ENCODE measurements at places on chromosomes 6 and 20.

GRCh38 chr6:72619883-72620696, 1.8 kb upstream of the KCNQ5 start:
- DNase-seq, result peak; percentile 14

GRCh38 chr20:59434960-59435359, 134.5 kb downstream of the EDN3 start:
- DNase-seq, result no peak

- no peak for DNase-seq
Measured at GRCh38 chr20:39880890-39881289, 808.1 kb downstream of the MAFB start.

DNA sequence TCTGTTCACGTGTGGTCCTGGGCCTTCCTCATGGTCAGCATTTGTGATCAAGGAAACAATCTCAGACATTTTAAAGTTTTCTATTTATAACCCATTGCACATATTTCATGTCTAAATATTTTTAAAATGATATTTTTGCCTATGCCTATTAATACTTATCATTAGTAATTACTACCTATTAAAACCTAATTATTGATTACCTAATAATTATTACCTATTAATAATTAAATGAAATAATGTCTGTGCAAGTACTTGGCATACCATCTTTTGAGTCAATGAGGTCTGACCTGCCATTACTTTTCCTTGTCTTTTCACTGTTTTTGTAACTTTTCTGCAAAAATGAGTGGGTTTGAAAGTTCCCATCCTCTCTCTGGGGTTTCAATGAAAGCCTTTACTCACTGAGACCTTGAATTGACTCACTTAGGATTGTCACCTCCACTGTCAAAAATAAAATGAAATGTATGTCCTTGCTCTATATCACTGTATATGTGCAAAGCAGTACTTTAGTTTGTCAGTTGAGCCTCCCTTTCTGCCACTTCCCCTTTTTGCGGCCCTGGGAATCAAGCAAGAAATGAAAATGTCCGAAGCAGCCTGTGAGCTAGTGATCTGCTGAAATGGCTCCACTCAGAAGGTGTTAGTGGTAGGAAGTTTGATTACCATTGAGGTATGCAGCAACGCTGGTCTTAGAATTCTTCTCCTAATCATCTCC, 87.8 kb downstream of the L3MBTL3 start:
- no peak for DNase-seq

DNA sequence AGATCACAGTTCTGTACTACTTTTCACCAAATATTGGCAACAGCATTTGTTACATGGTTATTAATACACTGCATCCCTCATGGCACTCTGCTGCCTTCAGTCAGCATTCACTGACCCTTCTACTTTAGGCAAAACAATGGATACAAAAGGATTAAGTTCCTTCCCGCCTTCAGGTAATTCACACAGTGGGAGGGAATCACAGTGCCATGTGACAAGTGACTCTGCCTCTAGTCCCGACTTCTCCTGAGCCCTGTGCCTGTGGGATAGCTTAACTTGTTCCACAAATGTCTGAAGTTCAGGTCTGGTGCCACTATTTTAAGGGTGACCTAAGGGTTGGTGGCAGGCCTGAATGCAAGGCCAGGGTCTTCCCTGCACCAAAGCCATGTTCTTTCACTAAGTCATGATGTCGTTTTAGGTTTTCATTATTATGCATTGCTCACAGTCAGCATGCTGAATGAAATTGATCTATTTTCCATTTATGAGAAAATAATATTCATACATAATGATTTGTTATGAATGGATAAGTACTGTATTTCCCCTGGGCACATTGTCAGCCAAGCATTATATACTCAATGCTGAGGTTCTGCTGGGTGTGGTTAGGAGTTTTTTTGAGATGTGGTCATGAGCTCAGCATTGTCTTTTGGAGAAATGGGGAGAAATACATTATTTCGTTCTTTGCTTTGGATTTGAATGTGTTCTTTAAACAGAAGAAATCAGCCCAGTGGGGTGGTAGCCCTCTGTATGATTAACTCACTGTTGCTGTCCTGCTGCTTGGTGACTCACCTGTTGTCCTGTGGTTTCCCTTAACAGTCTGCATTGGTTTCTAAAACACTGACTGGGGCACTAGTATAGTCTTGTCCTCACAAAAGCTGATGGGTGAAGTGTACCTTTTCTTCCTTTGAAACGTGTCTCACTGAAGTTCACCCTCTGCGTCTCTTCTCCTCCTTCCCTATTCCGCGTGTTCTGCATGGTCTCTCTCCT, 66.4 kb downstream of the AFDN start:
- no peak for DNase-seq

GRCh38 chr20:6665161-6665560, 102.3 kb upstream of the BMP2 start:
- no peak for DNase-seq

GRCh38 chr6:85966828-85967227, 324.1 kb upstream of the SYNCRIP start:
- no peak for DNase-seq

GRCh38 chr6:116578335-116578734, 7.0 kb downstream of the RWDD1 start:
- DNase-seq, result no peak

- no peak for DNase-seq
Measured at GRCh38 chr20:4022386-4023286, 7.3 kb upstream of the RNF24 start.

GRCh38 chr6:162871966-162872365, 144.2 kb downstream of the PACRG start:
- no peak for DNase-seq

DNA sequence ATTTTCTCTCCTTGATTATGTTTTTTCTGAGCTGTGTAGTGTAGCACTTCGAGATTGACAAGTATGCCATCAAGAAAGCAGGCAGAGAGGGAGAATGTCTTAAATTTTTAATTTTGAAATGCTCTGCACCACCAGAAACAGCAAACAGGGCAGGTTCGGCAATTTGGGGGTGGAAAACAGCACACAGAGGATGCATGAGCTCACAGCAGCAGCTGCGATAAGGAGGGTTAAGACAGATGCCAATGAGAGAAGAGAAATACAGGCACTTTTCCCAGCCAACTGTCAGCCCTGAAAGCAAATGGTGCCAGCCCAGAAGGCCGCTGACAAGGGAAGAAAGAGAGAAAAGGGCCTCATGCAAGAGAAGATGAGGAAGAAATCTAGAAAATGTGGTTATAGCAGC, 15.1 kb upstream of the SNRPB2 start:
- no peak for DNase-seq

DNA sequence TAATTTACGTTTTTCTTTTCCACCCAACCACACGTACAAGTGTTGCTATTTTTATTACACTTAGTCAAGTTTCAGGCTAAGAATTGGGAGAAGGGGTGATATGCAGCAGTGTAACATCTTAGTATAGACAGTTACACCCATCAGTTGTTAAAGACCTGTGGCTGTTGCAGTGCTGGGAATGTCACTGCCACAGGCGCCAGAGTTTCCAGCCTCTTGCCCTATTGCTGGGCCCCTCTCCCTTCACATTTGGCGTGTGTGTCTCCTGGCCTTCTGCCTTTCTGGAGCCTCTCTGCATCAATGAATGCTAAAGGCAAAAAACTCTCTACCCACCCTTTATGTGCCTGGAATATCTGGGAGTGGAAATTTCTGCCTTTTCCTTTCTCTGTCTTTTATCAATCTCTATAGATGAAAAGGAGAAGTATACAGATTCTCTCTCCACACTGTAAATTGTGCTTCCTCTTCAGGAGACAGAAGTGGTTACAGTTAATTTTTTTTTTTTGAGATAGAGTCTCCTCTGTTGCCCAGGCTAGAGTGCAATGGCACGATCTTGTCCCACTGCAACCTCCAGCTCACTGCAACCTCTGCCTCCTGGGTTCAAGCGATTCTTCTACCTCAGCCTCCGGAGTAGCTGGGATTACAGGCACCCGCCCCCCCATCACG, 73.0 kb downstream of the TIAM2 start:
- DNase-seq, result no peak

DNA sequence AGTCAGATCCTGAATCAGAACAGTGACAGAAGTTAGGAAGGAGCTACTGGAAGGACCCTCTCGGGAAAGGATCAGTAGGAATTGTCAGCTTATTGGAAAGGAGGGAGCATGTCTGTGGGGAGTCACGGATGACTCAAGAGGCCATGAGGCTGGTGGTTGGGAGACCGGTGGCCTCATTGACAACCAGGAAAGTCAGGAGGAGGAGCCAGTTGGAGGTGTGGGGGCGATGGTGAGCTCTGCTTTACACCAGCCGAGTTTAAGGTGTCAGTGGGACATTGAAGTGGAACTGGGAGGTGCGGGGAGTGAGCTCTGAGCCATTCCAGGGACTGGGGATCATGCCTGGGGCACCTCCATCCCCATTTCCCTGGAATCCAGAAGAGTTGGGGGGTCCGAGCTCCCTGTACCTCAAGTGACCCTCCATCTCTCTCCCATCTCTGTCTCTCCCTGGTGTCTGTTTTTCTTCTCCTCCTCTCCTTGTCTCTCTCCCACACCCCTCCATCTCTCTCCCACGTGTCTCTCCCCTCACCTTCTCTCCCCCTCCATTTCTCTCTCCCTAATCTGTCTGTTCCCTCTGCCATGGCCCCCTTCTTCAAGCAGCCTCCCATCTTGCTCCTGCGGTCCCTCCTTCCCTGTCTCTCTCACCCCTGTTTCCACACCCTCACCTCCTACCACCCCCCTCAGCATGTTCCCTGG, 14.3 kb upstream of the ZBTB9 start:
- no peak for DNase-seq

DNA sequence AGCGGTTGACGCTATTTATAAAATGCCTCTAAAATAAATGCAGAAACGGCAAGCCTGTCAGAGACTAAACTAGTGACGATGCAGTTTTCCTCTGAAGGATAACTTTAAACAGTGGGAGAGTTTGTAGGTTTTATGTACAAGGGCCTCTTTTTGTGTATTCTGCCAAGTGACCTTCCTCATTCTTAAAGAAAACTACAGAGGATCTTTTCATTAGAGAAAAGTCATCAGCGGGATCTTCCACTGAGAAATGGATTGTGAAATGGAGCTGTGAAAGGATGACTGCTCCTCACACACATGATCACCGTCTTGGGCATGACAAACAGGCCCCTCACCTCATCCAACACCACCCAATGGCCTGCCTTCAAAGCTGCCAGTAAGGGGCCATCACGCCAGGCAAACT, 89.0 kb upstream of the LYRM2 start:
- no peak for DNase-seq

DNA sequence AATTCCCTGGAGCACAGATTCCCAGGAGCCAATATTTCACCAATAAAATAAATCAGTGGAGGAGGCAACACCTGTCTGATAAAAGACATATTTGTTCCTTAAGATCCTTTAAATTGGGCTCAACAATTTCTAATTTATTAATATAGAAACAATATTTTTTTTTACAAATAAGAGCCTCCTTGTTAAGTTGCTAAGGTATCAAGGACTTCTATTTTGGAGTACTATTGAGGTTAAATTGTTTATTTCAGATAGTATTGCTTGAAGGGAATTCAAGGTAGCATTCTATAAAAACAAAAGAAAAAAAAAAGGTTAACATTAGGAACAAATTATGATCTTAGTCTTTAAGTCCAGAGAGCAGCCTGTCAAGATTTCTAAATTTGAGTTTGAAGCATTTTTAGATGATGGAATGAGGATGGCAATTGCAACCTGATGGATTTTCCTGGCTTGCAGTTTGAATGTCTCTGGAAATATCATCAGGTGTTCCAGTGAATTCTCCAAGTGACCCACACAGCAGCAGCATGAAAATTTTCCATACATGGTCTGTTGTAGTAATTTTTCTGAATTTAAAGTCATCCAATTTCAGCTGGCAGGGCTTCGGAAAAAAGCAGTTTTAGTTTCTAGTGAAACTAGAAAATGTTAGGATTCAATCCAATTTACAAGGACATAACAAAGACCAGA, 19.3 kb upstream of the NCR2 start:
- no peak for DNase-seq

DNA sequence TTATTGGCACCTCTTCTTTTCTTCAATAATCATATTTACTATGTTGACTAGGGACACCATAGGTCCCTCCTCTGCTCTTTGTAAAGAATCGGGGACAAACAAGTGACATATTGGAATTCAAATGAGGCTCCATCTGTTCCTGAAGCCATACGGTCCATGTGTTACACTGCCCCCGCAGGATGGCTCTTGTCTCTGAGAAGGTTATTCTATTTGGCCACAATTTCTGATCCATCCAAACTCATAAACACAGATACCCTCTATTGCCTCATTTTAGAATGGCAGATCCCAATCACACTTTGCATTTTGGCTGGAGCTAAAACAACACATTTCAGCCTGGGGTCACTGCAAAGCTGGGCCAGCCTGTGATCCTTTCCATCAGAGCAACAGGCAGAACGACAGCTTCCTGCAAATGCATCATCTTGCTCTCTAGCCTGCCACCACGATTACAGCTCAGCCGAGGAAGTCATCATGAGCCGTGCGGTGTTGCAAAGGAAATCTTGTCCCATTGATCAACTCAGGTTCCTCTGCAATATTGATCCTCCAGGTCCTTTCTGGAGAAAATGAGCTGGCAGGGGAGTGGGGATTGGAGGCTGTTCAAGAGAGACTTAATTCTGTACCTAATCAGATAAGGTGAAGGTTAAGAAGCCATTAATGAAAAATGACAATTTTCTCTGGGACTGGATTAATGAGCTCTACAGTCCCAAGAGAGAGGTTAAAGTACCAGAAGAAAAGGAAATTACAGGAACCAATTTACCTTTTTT, 73.1 kb downstream of the AGPAT4 start:
- no peak for DNase-seq

DNA sequence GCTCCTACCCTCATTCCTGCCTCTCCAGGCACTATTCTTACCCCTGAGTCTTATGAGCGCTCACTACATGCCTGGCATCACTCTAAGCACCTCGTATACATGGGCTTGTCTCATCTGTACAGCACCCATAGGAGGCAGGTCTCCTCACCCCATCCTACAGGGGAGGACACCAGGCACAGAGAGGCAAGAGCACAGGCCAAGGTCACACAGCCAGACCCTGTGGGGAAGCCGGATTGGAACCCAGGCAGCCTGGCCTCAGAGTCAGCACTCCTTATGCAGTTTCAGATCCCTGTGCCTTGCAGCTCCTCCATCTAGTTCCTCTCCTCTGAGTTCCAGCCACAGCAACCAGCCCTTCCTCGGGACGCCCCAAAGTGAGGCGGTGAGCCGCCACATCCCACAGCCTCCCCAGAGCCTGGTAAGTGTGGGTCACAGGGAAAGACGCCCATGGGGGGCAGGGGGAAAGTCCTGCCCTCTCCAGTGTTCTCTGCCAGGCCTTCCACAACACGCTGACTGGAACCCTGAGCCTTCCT, 103.3 kb downstream of the NFATC2 start:
- no peak for DNase-seq

DNA sequence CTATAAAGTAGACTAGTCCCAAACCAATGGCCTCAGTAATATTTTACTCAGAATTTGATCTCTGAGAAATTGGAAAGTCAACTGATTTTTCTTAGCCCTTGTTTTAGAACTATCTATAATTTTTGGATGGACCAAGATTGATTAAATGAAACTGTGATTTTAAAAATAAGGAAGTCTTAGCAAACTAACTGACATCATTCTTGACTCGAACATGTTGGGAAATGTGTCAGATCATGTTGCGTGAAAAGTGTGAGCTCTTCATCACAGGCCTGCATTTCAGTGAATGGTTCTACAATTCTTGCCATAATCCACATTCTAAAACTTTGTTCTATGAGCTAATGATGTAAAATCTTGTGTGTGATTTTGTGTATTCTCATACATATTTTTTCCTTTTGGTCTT, 11.0 kb downstream of the TNFAIP3 start:
- DNase-seq, result no peak

All from progenitor cell of endocrine pancreas (in vitro differentiated cells).